Hepatocyte (in vitro differentiated cells): ENCODE measurements at places on chromosomes 7 and 10. TPM values are rescaled to one million over a fixed set of nuclear protein-coding genes. Genes with fewer than 3 reads are reported as not detected.

Gene ASZ1
- not detected in 2 replicates for total RNA-seq

Gene TMEM72
- 0.13 TPM in 1 of 2 replicates, not detected in the other for total RNA-seq

- no peak overlapping the region for H3K27ac ChIP-seq
- peaks cover 8% of the 10 kb centered on the region for H3K36me3 ChIP-seq
- H3K4me3 ChIP-seq: no peak overlapping the region
- no peak for DNase-seq
- no peaks in the 10 kb centered on the region for H3K4me1 ChIP-seq
- H3K27me3 ChIP-seq: no peaks in the 10 kb centered on the region
Measured at GRCh38 chr7:106277976-106278375, 6.8 kb downstream of the NAMPT start.

GRCh38 chr7:100366411-100367250, 6.7 kb upstream of the PILRA start:
- no peak overlapping the region for H3K4me3 ChIP-seq
- H3K4me1 ChIP-seq: no peaks in the 10 kb centered on the region
- H3K27ac ChIP-seq: no peak overlapping the region
- no peaks in the 10 kb centered on the region for H3K36me3 ChIP-seq
- no peaks in the 10 kb centered on the region for H3K27me3 ChIP-seq
- no peak for DNase-seq

GRCh38 chr7:22485189-22485588, 14.8 kb downstream of the STEAP1B start:
- no peak for DNase-seq
- H3K4me1 ChIP-seq: no peaks in the 10 kb centered on the region
- H3K27ac ChIP-seq: no peak overlapping the region
- H3K27me3 ChIP-seq: no peaks in the 10 kb centered on the region
- H3K36me3 ChIP-seq: no peaks in the 10 kb centered on the region

GRCh38 chr7:18294411-18294810, 201.1 kb upstream of the HDAC9 start:
- no peak overlapping the region for H3K27ac ChIP-seq
- no peaks in the 10 kb centered on the region for H3K27me3 ChIP-seq
- H3K4me3 ChIP-seq: no peak overlapping the region
- DNase-seq: no peak
- no peaks in the 10 kb centered on the region for H3K4me1 ChIP-seq
- no peaks in the 10 kb centered on the region for H3K36me3 ChIP-seq

DNA sequence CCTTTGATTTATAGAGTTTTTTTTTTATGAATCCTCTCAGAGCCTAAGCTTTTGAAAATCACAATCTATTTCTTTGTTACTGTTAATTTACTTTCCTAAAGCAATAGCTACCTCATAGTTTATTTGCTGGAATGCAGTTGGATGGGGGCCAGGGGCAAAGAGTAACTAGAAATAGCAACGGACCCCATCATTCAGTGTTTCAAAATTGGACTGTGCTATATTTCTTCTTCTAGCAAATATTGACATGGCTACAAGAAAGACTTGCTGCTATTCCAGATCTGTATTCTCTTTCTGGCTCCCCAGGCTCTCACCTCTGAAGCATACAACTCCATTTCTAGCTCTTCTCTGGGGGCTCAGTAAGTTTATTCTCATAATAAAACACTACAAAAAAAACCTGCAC, 661.6 kb upstream of the NRG3 start:
- no peak overlapping the region for H3K4me3 ChIP-seq
- no peaks in the 10 kb centered on the region for H3K36me3 ChIP-seq
- H3K4me1 ChIP-seq: no peaks in the 10 kb centered on the region
- no peaks in the 10 kb centered on the region for H3K27me3 ChIP-seq

DNA sequence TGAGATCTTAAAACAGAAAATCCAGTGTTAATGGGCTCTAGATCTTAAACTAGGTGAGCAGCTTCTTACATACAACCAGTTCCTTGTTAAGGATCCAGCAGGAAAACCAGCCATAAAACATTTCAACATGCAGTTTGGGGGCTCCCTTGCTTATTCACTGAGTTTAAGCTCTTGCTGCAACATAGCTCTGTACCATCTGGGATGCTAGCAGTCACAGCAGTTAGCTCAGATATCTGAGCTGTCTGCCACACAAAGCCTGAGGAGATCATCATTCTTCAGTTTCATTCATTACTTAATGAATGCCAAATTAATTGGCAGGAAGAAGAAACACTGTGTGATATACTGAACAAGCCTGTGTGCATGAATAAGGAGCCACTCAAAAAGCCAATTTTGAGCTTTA, 62.8 kb downstream of the PODXL start:
- no peak overlapping the region for H3K4me3 ChIP-seq
- H3K27me3 ChIP-seq: no peaks in the 10 kb centered on the region
- no peaks in the 10 kb centered on the region for H3K36me3 ChIP-seq
- no peaks in the 10 kb centered on the region for H3K4me1 ChIP-seq
- no peak overlapping the region for H3K27ac ChIP-seq

GRCh38 chr10:63986536-63986935, 465.3 kb downstream of the REEP3 start:
- no peaks in the 10 kb centered on the region for H3K36me3 ChIP-seq
- no peak overlapping the region for H3K27ac ChIP-seq
- H3K4me3 ChIP-seq: no peak overlapping the region
- no peaks in the 10 kb centered on the region for H3K4me1 ChIP-seq
- no peak for DNase-seq

Gene SPDYE2
- total RNA-seq: not detected in 2 replicates

Gene HPSE2
- total RNA-seq: 2.4 and 5.7 TPM in 2 replicates

GRCh38 chr10:103833731-103834365, 21.5 kb downstream of the SH3PXD2A start:
- no peaks in the 10 kb centered on the region for H3K27me3 ChIP-seq
- H3K4me1 ChIP-seq: peaks cover 62% of the 10 kb centered on the region
- peak overlapping the region; percentile 80 for H3K27ac ChIP-seq
- no peaks in the 10 kb centered on the region for H3K36me3 ChIP-seq

Gene VGF
- 0.30 and 0.32 TPM in 2 replicates for total RNA-seq
